ENCODE measurements at places on chromosomes 2 and 18. TPM values are rescaled to one million over a fixed set of nuclear protein-coding genes. Genes with fewer than 3 reads are reported as not detected.

Gene SCG2
- 1.5 TPM for total RNA-seq

Gene FTCDNL1
- 2.1 TPM for total RNA-seq

Gene SLC16A14
- total RNA-seq = 0.58 TPM

Gene CFAP210
- total RNA-seq = under 0.01 TPM

Gene FOXD4L1
- 0.19 TPM for total RNA-seq

Gene ANKRD23
- total RNA-seq = 0.85 TPM

Gene GKN2
- total RNA-seq = not detected

Gene UGT1A3
- not detected for total RNA-seq

Gene RAD51AP2
- under 0.01 TPM for total RNA-seq

Gene TCF23
- not detected for total RNA-seq

Gene PLGLB1
- total RNA-seq = not detected

Gene SLC5A7
- not detected for total RNA-seq

Gene CCL20
- 57.5 TPM for total RNA-seq

Gene MROH2A
- total RNA-seq = not detected

Gene YIPF4
- total RNA-seq = 36.4 TPM

Gene HOXD3
- total RNA-seq = 0.28 TPM

Data from regular cardiac myocyte (primary cell).